ENCODE measurements at places on chromosomes 4 and X. TPM values are rescaled to one million over a fixed set of nuclear protein-coding genes. Genes with fewer than 3 reads are reported as not detected.

Gene CDS1
- polyA plus RNA-seq: 0.46 TPM

Gene FRMPD4
- 0.04 TPM for polyA plus RNA-seq

- DNase-seq: no peak
Measured at GRCh38 chr4:5973033-5973432, 45.2 kb downstream of the C4orf50 start.

DNA sequence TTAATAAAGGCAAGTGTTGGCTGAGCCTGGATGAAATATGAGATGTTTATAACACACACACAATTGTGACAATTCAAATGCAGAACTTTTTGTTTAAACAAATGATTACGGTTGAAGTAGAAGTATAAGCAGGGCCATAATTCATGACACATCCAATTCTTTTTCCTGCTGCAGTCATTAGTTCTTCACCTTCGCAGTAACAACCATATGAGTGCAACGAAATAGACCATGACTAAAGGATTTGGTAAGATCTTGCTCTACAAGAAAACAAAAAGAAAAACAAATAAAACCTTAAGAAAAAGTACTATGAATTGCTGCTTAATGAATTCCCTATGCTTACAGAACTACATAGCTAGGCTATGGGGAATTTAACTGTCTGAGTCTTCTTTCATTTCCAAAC is 13.9 kb upstream of the BMPR1B start:
- no peak for DNase-seq

Gene SUPT20HL2
- polyA plus RNA-seq: not detected

GRCh38 chrX:111467896-111468295 is 43.5 kb upstream of the SERTM2 start:
- no peak for DNase-seq

DNA sequence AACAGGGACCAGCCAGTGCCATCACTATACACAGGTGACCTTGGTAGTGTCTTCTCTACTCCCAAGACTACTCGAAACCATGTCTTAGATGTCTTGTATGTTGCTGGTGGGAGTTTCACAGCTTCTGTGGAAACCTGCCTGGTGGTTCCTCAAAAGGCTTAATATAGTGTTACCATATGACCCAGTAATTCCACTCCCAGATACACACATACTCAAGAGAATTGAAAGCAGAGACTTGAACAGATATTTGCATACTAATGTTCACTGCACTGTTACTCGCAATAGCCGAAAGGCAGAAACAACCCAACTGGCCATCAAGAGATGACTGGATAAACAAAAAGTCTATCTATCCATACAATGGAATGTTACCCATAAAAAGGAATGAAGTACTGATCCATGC is 3.1 kb downstream of the TFDP3 start:
- DNase-seq: no peak

GRCh38 chr4:13876131-13876530 is 248.6 kb upstream of the BOD1L1 start:
- no peak for DNase-seq
